ENCODE measurements at places on chromosomes 13 and 19.

DNA sequence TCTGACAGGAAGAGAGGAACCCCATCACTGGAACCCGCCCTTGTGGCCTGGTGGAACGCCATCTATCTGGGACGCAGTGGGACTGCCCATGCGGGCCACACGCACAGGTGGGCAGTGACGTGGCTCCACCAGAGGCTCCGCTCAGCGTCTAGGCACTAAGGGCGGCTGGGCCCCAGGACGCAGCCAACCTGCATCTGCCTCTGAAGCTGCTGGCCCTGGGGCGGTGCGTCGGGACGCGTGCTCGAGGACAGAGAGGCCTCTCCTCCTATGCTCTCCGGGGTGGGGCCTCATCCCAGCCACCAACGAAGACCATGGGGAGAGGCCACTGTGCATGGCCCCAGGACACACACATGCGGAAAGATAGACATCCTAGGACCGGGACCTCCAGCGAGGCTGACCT lies 18.1 kb downstream of the IZUMO4 start:
- H3K4me3 ChIP-seq = no peak overlapping the region
- peaks cover 18% of the 10 kb centered on the region for H3K4me1 ChIP-seq
- no peak for DNase-seq

- DNase-seq = no peak
- H3K27ac ChIP-seq = no peak overlapping the region
- no peaks in the 10 kb centered on the region for H3K27me3 ChIP-seq
- H3K36me3 ChIP-seq = no peaks in the 10 kb centered on the region
Measured at GRCh38 chr13:63605962-63606361, 2190.3 kb upstream of the PCDH20 start.

GRCh38 chr13:30618186-30618929 lies 638 bp downstream of the USPL1 start:
- no peaks in the 10 kb centered on the region for H3K27me3 ChIP-seq
- peaks cover 26% of the 10 kb centered on the region for H3K4me1 ChIP-seq
- H3K36me3 ChIP-seq = peaks cover 18% of the 10 kb centered on the region
- no peak overlapping the region for H3K27ac ChIP-seq

- peaks cover 26% of the 10 kb centered on the region for H3K36me3 ChIP-seq
- H3K4me3 ChIP-seq = peak overlapping the region; percentile 97
- H3K27ac ChIP-seq = peak overlapping the region; percentile 98
- no peaks in the 10 kb centered on the region for H3K27me3 ChIP-seq
Measured at GRCh38 chr19:39969266-39969665, 1.7 kb upstream of the PSMC4 start.

GRCh38 chr13:102312841-102313240 lies 89.0 kb downstream of the FGF14 start:
- H3K27ac ChIP-seq = no peak overlapping the region
- no peak for DNase-seq
- H3K36me3 ChIP-seq = no peaks in the 10 kb centered on the region
- no peak overlapping the region for H3K4me3 ChIP-seq
- no peaks in the 10 kb centered on the region for H3K4me1 ChIP-seq

GRCh38 chr19:40253611-40254092 lies 27.2 kb upstream of the CCNP start:
- no peak for DNase-seq
- no peaks in the 10 kb centered on the region for H3K27me3 ChIP-seq
- peaks cover 32% of the 10 kb centered on the region for H3K36me3 ChIP-seq

GRCh38 chr19:1066251-1066747 lies 668 bp upstream of the ARHGAP45 start:
- peaks cover 45% of the 10 kb centered on the region for H3K4me1 ChIP-seq
- no peaks in the 10 kb centered on the region for H3K27me3 ChIP-seq
- DNase-seq = no peak
- H3K4me3 ChIP-seq = peak overlapping the region; percentile 87

GRCh38 chr13:98626298-98626935 lies 49.5 kb upstream of the STK24 start:
- H3K27me3 ChIP-seq = peaks cover 13% of the 10 kb centered on the region
- H3K27ac ChIP-seq = no peak overlapping the region
- DNase-seq = no peak
- no peak overlapping the region for H3K4me3 ChIP-seq
- H3K36me3 ChIP-seq = no peaks in the 10 kb centered on the region

GRCh38 chr13:40438999-40439797 lies 227.2 kb downstream of the FOXO1 start:
- peaks cover 27% of the 10 kb centered on the region for H3K4me1 ChIP-seq
- H3K4me3 ChIP-seq = peak overlapping the region; percentile 41
- DNase-seq = no peak
- H3K27ac ChIP-seq = peak overlapping the region; percentile 20
- H3K36me3 ChIP-seq = peaks cover 1% of the 10 kb centered on the region

DNA sequence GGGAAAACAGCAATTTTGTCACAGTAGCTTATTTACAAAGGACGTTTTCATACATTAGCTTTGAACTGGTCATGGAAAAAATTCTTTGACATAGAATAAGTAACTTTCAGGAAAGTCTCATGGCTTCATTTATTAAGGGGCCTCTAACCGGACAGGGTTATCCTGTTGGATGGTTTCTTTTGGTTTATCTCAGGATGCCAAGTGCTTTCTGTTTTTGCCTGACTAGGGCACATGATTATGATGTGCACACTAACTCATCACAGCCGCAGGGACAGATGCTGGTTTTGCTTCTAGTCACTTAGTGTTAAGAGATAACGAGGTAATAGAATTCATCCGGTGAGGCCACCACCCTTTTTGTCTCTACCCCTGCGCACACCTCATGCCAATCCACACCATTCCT lies 53.0 kb downstream of the TGDS start:
- peaks cover 1% of the 10 kb centered on the region for H3K4me1 ChIP-seq
- DNase-seq = no peak
- peaks cover 2% of the 10 kb centered on the region for H3K36me3 ChIP-seq
- H3K27ac ChIP-seq = peak overlapping the region; percentile 26
- H3K4me3 ChIP-seq = no peak overlapping the region
- H3K27me3 ChIP-seq = peaks cover 13% of the 10 kb centered on the region

- H3K4me1 ChIP-seq = peaks cover 9% of the 10 kb centered on the region
- H3K36me3 ChIP-seq = peaks cover 2% of the 10 kb centered on the region
- DNase-seq = peak; percentile 76
- H3K4me3 ChIP-seq = no peak overlapping the region
- H3K27ac ChIP-seq = no peak overlapping the region
Measured at GRCh38 chr19:49937750-49938381, 8.6 kb upstream of the NUP62 start.

DNA sequence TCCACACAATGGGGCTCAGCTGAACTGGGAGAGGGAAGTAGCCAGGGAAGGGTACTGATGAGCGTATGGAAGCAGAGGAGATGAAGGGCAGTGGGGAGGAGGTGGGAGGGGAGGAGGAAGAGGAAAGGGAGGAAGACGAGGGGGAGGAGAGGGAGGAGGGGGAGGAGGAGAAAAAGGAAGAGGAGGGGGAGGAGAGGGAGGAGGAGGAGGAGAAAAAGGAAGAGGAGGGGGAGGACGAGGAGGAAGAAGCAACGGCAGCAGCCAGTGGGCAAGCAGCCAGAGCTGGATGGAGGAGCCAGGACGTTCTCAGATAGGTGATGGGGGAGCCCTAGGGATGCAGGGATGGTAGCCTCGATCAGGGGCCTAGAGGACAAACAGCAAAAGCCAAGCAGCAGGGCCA lies 5.6 kb downstream of the CERS4 start:
- DNase-seq = no peak
- H3K27me3 ChIP-seq = no peaks in the 10 kb centered on the region
- no peak overlapping the region for H3K4me3 ChIP-seq
- peaks cover 42% of the 10 kb centered on the region for H3K4me1 ChIP-seq
- H3K27ac ChIP-seq = peak overlapping the region; percentile 14

DNA sequence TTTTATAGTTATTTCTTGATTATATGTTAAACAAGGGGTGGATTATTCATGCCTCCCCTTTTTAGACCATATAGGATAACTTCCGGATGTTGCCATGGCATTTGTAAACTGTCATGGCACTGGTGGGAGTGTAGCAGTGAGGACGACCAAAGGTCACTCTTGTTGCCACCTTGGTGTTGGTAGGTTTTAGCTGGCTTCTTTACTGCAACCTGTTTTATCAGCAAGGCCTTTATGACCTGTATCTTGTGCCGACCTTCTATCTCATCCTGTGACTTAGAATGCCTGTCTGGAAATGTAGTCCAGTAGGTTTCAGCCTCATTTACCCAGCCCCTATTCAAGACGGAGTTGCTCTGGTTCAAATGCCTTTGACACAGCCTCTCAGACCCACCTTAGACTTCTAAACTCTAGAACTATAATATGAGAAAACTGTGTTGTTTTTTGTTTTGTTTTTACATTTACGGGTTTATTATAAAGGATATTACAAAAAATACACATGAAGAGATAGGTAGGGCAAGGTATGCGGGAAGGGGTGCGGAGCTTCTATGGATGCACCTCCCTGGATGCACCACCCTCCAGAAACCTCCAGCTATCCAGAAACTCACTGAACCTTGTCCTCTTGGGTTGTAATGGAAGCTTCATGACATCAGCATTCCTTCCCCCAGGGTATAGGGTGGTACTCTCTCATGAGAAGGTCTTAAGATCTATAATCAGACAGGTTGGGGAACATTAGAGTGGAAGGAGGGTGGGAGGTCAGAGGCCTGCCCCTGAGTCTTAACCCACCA lies 15.8 kb upstream of the SPRYD7 start:
- H3K4me3 ChIP-seq = no peak overlapping the region
- H3K36me3 ChIP-seq = no peaks in the 10 kb centered on the region
- H3K27me3 ChIP-seq = peaks cover 49% of the 10 kb centered on the region
- H3K27ac ChIP-seq = no peak overlapping the region
